NCI-H1930 (cell line): ENCODE measurements at places on chromosomes 4 and X.

GRCh38 chrX:32662516-32662915 is 548.8 kb downstream of the DMD start:
- no peak for DNase-seq

DNA sequence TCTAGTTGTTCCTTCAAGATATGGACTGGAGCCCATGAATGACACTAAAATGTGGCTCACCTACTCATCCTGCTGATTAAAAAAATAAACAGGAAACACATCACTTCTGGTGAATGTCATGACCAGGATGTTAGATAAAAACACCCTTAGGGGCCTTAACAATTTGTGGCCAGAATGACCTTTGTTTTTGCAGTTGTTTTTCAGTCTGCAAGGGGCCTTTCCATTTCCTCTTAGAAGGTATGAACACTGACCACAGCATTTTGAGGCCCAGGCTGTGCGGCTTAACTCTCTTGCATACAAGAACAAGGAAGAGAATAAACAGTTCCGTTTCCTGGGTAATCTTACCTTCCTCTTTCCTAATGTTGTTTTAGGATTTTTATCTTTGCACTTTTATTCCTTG is 113.2 kb downstream of the IL1RAPL2 start:
- no peak for DNase-seq

GRCh38 chr4:89914609-89915550 is 20.2 kb downstream of the MMRN1 start:
- DNase-seq = no peak

DNA sequence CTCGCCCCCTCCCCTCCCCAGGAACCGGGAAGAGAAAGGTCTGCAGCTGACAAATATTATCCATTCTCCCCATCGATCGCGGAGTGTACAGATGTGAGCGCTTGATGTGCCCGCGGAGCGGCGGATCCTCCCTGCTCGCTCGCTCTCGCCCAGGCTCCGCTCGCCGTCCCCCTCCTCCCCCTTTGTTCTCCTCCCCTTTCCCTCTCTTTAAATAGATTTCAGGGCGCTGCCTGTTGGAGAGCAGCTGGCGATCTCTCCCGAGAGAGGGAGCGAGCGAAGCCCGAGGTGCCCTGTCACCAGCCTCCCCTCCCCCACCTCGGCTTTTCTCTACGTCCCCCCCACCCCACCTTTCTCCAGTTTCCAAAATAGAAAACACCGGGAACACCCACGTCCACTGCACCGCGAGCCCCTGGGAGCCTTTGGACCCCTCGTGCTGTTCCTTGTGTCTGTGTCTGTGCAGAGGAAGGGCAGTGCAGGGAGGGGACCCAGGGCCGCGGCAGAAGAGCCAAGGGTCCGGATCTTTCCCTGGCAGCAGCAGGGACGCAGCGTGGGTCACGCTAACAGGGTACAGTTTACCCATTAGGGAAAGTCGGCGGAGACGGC is 56.6 kb upstream of the BCOR start:
- peak; percentile 14 for DNase-seq

- DNase-seq = no peak
Measured at GRCh38 chr4:38400946-38401345, 263.1 kb upstream of the KLF3 start.

DNA sequence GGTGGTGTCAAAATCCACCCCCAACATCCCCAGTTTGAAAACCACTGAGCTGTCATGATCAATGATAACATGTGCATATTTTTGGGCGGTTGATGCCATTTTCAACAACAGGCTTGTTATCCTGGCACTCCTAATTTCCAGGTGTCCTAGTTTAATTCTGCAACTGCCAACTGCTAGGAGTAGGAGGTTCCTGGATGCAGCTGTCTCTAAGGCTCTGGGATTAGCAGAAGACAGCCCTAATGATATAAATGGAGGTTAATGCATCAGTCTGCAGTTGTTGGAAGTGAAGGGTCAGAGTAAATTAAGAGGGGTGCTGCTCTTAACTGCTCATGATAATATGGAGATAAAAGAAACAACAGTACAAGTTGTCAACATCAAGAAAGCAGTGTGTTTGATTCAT is 23.8 kb downstream of the ARFIP1 start:
- no peak for DNase-seq

- DNase-seq = no peak
Measured at GRCh38 chr4:79833857-79834256, 239.2 kb downstream of the ANTXR2 start.

- no peak for DNase-seq
Measured at GRCh38 chrX:30957753-30958152, 68.7 kb upstream of the TAB3 start.

GRCh38 chrX:115581759-115582615 is 21.0 kb downstream of the PLS3 start:
- no peak for DNase-seq

- DNase-seq = no peak
Measured at GRCh38 chrX:97294041-97294440, 410.3 kb downstream of the RPA4 start.

DNA sequence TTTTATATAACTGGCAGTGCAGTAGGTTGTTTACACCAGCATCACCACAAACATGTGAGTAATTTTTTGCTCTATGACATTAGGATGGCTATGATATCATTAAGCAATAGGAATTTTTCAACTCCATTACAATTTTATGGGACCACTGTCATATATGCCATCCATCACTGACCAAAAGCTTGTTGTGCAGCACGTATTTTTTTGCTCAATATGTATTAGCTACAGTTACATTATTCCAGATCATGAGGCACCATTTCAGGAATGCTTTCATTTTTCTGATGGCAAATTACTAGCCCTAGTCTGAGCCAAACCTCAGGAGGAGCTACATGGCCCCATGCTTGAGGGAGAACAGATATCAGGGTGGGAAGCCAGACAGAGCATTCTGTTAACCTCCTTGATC is 56.8 kb upstream of the DCLK2 start:
- no peak for DNase-seq

DNA sequence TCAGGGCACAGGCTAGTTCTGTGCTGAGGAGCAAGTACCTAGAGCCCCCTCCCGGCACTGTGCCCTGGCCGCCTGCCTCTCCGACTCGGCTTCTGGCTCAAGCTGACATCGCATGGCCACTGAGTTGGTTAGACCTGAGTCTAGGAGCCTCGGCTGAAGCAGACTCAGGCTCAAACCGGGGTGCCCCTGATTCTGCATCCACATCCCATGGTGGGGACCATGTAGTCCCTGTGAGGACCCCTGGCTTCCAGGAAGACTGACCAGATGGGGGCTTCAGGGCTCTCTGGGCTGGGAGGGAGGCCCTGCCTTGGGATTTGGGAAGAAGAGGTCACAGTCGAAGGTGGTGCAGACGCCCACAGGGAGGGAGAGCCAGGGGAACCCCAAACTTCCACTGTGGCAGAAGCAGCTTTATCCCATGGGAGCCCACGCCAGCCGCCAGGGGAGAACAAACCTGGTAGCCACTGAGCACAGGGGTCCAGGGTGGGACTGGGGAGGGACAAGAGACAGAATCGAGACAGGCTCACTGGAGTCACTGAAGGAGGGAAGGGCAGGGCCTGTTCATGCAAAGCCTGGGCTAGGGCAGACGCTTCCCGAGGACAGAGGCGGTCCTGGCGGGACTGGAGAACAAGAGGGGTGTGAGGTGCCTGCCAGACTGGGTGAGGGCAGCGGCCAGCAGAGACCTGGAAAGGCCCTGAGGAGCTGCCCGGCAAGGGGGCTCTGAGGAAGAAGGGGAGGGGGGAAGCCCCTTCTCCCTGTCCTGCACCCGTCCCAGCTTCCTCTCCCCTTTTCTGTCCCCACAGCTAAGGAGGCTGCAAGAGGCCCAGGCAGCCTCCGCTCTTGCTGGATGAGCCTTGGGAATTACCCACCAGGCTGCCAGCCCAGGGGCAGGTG is 1.1 kb downstream of the PDE6B start:
- no peak for DNase-seq

DNA sequence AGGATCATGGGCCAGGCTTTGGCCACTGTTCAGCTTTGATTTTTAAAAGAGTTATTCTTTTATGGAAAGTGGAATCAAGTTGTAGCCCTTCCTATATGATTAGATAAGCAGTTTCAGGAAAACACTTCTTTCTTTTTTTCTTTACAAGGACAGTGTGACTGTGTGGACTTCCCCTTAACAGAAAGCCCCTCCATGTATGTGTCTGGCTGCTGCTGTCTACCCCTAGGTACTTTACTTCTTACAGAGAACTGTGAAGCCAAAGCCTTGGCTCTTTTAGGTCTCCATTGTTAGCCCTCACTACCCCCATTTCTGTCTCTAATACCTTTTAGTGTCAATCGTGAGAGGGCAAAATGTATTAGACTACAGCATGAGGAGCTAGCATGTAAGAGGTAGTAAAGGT is 19.1 kb downstream of the VSIG1 start:
- no peak for DNase-seq

- no peak for DNase-seq
Measured at GRCh38 chrX:11398785-11399184, 105.6 kb downstream of the AMELX start.

DNA sequence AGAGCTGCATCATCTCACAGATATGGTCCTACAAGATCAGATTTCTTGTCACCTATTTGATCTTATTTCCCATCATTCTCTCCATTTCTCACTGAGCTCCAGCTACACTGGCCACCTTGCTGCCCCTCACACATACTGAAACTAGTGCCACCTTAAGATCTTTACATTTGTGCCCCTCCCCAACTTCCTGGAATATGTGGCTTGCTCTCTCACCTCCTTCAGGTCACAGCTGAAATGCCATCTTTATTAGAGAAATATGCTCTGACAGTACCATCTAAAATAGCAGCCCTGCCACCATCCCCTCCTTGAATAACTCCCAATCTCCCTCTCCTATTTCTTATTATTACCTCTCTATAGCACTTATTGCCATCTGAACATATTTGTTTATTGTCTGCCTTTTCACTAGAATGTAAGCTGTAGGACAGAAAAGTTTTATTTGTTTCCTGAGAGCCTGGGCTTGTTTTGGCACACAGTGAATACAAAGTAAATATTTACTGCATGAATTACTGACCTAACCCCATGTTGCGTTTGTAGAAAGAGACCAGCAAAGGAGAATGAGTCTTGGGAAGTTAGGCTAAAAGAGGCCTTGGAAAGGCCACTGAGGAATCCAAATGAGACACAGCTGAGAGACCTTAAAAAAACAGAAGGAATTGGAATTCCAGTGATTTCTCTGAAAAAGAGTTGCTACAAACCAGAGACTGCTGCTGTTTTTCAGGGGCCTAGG is 22.7 kb downstream of the DYNLT3 start:
- DNase-seq = no peak

DNA sequence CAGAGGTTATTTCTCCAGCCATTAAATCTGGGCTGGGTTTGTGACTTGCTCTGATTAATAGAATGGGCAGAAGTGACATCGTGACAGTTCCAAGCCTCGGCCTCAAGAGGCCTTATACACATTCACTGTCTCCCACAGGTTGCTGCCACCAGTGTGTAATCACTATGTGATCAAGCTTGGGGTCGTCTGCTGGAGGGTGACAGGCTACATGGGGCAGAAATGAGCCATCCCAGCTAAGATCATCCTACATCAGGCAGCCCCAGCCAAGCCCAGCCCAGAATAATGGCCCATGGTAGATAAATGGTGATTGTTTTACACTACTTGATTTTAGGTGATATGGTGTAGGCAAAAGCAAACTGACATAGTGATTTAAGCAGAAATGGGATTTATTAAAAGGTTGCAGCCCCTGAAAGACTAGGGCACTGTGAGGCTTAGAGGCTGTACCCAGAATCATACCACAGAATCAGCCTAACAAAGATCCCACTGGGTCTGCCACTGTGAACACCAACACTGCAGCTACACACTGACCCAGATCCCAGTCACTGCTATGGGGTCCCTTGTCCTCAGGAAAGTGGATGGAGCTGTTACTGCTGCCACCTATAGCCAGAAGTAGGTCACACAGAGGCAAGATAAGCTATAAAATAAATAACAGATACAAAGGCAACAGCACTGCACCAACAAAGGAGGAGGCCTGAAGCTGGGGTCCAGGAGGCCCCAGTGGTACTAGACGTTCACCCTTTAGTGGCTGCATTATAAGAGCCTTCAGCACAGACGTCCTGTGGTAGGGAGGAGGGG is 159.6 kb upstream of the RBPJ start:
- no peak for DNase-seq

- no peak for DNase-seq
Measured at GRCh38 chrX:138150709-138151108, 560.8 kb downstream of the FGF13 start.

DNA sequence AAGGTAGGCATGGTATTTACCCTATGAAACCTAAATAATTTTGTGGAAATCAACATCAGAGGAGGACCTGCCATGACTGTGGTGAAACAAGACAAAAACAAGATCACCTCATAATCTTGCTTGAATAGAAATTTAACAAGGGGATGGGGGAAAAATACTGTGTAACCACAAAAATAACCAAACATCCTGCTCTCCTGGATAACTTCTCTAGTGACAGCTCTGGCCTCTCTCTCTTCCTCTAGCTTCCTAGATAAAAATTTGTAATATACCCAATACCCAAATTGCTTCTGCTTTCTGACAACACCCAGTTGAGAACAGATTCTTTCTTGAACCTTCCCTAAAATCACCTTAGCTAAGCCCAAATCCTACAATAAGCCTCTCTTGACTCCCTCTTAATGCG is 11.9 kb upstream of the TIGD2 start:
- no peak for DNase-seq

DNA sequence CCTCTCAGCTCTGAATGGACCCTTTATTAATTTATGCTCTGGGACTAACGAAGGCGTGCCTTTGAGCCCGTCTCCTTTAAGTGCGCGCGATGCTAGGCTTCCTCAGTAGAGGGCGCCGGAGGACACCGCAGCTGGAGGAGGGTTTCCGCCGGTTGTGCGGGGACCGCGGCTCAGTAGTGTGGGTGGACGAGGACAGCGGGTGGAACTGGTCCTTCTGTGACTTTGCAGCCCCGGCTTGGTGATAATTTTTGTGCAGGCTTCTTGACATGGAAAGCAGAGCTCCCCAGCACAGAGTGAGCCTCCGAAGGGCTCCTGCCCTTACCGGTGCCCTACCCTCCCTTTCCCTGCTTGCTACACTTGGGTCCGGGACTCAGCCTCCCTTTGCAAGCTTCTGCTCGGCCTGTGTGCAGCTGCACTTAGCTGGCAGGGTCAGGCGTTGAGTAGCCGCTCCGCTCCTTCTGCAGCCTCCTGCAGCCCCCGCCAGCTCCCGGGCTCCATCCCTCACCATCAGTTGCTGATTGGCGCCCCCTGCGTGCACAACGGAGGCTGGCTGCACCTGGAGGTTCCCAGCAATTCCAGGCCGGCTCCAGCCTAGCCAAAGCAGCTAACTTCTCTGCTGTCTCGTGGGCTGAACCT is 26.8 kb upstream of the BOD1L1 start:
- peak; percentile 57 for DNase-seq

GRCh38 chr4:136918772-136919171 is 613.5 kb downstream of the PCDH18 start:
- DNase-seq = no peak

- DNase-seq = no peak
Measured at GRCh38 chr4:69066945-69067344, 29.3 kb upstream of the UGT2B7 start.

DNA sequence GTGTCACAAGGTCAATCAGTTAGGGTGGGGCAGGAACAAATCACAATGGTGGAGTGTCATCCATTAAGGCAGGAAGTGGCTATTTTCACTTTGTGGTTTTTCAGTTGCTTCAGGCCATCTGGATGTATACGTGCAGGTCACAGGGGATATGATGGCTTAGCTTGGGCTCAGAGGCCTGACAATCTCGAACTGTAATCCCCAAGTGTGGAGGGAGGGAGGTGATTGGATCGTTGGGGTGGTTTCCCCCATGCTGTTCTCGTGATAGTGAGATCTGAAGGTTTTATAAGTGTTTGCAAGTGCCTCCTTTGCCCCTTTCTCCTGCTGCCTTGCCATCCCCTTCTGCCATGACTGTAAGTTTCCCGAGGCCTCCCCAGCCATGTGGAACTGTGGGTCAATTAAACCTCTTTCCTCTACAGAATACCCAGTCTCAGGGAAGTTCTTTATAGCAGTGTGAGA is 36.7 kb upstream of the STS start:
- DNase-seq = no peak
